ENCODE measurements at places on chromosomes 6 and 20. TPM values are rescaled to one million over a fixed set of nuclear protein-coding genes. Genes with fewer than 3 reads are reported as not detected.

SEL1L2 gene
- not detected for polyA plus RNA-seq

WFDC2 gene
- 1,908 TPM for polyA plus RNA-seq

- no peak for DNase-seq
Observed at GRCh38 chr6:12000174-12000573, 11.9 kb upstream of the HIVEP1 start.

DNA sequence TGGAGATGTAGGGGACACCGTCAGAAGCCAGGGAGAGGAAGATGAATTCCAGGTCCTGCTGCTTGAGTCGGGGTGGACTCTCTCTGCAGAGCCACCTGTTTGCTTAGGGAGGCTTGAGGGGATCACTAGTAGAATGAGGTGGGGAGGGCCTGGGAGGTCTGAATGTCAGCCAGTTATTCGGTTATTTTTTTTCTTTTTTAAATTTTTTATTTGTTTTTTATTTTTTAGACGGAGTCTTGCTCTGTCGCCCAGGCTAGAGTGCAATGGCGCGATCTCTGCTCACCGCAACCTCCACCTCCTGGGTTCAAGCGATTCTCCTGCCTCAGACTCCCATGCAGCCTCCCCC is 8.4 kb downstream of the TEAD3 start:
- no peak for DNase-seq

VIP gene
- polyA plus RNA-seq, result 1.4 TPM

SLC17A3 gene
- 149 TPM for polyA plus RNA-seq

GGTLC1 gene
- polyA plus RNA-seq, result not detected

LY6G6D gene
- not detected for polyA plus RNA-seq

- no peak for DNase-seq
Observed at GRCh38 chr6:158635427-158636073, 9.0 kb downstream of the DYNLT1 start.

DNA sequence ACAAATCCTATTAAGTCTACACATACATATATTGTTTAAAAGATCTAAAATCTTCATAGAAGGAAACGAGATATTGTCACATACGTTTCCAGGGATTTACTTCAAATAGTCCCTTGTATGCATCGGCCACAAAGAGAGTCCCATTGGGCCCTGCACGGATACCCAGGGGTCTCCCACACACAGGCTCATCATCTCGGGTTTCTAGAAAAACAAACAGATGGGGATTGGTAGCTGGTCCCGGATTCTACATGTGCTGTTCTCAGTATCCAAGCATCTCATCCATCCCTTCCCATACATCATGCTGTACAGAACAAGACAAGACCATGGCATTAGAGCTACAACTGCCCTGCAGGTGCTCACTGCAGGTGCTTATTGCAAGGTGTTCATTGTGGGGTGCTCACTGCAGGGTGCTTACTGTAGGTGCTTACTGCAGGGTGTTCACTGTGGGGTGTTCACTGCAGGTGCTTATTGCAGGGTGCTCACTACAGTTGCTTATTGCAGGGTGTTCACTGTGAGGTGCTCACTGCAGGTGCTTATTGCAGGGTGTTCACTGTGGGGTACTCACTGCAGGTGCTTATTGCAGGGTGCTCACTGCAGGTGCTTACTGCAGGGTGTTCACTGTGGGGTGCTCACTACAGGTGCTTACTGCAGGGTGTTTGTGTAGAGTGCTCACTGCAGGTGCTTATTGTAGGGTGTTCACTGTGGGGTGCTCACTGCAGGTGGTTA is 21.0 kb downstream of the APMAP start:
- DNase-seq, result peak; percentile 68

- DNase-seq, result no peak
Observed at GRCh38 chr20:49171909-49172308, 16.2 kb downstream of the STAU1 start.

DNA sequence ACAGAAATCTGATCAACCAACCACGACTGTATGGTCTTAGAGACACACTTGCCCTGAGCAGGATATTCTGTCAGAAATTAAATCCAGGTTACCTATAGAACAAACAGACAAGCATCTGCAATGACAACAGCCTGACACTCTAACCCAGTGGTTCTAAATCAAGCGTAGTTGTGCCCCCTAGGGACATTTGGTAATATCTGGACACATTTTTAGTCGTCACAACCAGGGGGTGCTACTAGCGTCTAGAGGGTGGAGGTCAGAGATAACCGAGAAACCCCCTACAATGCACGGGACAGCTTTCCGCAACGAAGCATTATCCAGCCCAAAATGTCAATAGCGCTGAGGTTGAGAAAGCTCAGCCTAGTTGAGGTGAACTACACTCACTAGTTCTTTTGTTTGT is 32.3 kb downstream of the ID4 start:
- DNase-seq, result no peak

DNA sequence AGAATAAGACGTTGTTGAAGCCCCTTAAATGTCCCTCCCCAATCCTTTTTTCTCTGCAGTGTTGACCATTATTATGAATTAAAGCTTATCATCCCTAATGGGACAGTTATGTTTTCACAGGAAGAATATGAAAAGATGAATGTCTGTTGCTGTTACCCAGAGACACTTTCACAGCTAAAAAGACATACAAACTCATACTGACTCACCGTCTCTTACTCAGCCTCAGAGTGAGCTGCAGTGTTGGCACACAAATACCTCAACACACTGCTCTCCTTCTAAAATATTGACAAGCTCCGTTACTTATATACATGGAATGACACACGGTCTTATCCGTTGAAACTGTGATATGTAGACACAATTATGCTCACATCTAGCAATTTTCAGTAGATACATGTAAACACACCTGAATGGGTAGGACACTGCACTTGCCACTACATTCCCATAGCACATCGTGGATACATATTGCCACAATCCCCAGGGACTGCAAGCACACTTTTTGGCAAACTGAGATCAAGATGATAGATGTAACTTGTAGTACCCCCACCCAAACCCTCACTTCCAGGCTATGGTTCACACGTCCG is 9.6 kb upstream of the SAPCD1 start:
- DNase-seq, result no peak

GRCh38 chr20:40651151-40651550 is 37.9 kb downstream of the MAFB start:
- DNase-seq, result no peak

DNA sequence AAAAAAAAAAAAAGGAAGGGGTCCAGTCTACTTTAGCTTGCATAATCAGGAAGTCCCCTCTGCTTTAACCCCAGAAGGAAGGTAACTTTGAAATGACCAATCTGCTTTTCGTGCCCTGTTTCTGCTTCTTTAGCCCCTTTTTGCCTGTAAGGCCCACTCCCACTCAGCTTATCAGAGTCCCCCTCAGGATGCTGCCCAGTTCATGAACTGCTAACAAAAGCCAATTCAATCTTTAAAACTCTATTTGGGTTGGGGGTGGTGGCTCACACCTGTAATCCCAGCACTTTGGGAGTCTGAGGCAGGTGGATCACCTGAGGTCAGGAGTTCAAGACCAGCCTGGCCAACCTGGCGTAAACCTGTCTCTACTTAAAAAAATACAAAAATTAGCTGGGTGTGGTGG is 12.3 kb downstream of the GHRH start:
- DNase-seq, result no peak

DNA sequence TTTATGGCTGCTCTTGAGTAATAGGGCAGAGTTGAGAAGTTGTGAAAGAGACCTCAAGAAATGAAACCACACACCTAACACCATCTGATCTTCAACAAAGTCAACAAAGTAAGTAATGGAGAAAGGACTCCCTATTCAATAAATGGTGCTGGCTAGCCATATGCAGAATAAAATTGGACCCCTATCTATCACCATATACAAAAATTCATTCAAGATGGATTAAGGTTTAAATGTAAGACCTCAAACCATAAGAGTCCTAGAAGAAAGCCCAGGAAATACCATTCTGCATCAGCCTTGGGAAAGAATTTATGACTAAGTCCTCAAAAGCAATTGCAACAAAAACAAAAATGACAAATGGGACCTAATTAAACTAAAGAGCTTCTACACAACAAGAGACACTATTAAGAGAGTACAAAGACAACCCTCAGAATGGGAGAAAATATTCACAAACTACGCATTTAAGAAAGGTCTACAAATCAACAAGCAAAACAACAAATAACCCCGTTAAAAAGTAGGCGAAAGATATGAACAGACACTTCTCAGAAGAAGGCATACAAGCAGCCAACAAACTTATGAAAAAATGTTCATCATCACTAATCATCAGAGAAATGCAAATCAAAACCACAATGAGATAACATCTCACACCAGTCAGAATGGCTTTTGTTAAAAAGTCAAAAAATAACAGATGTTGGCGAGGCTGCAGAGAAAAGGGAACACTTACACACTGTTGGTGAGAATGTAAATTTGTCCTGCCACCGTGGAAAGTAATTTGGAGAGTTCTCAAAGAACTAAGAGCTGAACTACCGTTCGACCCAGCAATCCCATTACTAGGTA is 4.0 kb downstream of the MAP3K5 start:
- DNase-seq, result no peak

BPI gene
- polyA plus RNA-seq, result 1.5 TPM

PABPC1L gene
- polyA plus RNA-seq, result 24.4 TPM

DUSP15 gene
- polyA plus RNA-seq, result 143 TPM

GRCh38 chr6:36820700-36821580 is 18.3 kb downstream of the CPNE5 start:
- DNase-seq, result no peak

MEA1 gene
- polyA plus RNA-seq, result 149 TPM

GRCh38 chr20:17608701-17609497 is 39.0 kb downstream of the DSTN start:
- no peak for DNase-seq

RIMS1 gene
- polyA plus RNA-seq, result not detected

DNA sequence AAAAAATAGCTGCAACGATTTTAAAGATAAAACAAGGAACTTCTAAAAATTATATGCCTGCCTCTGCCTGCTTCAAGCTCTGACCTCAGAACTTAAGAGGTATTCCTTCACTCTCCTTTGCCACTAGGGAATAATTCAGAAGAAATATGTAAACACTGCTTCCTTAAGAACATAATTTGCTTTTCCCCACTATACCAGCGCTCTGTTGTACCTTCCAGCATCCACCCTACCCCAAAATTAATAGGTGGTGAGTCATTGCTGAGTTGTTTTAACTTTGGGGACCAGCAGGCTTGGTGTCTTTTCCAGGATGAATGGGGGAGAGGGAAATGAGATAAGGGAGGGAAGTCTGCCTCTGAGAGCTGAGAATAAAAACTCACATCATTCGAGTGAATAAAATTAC is 107.7 kb upstream of the ATXN1 start:
- no peak for DNase-seq

ANKEF1 gene
- 1.9 TPM for polyA plus RNA-seq

ADGRG6 gene
- polyA plus RNA-seq, result 2.6 TPM

ARHGAP40 gene
- 1.3 TPM for polyA plus RNA-seq

DNA sequence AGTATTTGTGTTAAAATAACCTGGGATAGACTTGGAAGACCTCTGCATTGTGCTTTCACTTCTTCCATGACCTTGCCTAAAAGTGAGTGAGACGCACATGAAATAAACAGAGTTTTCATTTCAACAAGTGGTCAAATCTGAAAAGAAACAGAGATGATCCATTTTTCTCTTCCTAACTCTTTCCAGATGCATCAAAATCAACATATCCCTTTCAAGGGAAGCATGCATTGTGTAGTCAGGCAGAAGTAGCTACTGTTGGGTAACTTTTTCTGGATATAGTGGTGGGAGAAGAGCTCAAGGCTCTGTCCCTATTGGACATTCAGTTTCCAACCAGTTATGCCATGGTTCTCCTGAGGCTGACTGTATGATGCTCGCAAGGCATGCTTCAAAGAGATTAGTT is 233.0 kb upstream of the JAG1 start:
- DNase-seq, result no peak

ENPP4 gene
- polyA plus RNA-seq, result 11.5 TPM

TP53TG5 gene
- polyA plus RNA-seq, result not detected

TUBB2B gene
- 46.1 TPM for polyA plus RNA-seq

POM121L2 gene
- not detected for polyA plus RNA-seq
